Fibroblast of the conjunctiva (primary cell): ENCODE measurements at places on chromosomes 6 and 20.

DNA sequence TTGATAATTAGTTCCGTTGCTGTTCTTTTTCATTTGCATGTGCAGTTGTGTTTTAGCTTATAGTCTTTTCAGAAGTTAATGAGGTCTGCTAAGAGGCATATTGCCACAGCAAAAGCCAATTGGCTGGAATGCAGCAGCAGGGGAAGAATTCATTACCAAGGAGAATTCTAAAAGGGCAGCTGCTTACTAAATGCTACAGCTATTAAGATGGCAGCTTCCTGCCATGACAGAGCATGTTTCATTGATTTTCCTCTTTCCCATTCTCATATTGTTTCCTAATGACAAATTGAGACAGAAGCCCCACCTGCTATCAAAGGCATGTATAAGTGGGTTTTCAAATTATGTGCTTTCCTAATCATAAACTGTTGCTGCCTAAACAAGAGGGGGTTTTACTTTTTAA, 66.6 kb downstream of the CLVS2 start:
- DNase-seq, result no peak

DNA sequence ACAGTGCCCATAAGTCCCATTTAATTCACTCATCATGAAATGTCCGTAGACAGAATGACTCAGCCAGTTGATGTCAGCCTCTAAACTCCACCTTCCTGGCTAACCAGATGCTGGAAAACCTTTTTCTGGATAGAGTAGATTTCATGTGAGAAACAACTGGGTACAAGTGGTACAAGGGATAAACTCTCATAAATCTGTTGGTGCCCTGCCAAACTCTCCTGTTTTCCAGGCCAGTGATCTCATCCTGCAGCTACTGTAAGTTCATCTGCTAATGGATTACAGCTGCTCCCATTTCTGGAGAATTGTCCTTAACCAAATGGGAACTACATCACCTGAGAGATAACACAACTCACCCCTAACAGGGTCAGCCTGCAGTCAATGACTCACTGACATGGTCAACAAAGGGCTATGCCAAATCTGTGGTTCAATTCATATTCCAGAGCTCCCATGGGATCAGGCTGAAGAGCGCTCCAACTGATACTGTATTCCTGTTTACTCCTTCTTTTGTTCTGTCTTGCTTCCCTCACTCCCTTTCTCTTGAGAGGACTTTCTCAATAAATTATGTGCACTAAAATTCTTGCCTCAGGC, 210.1 kb upstream of the HDDC2 start:
- peak; percentile 12 for DNase-seq

- DNase-seq, result no peak
Observed at GRCh38 chr20:5489601-5490000, 172.8 kb upstream of the PROKR2 start.

GRCh38 chr6:26383624-26384417, 913 bp downstream of the BTN2A2 start:
- DNase-seq, result peak; percentile 64

DNA sequence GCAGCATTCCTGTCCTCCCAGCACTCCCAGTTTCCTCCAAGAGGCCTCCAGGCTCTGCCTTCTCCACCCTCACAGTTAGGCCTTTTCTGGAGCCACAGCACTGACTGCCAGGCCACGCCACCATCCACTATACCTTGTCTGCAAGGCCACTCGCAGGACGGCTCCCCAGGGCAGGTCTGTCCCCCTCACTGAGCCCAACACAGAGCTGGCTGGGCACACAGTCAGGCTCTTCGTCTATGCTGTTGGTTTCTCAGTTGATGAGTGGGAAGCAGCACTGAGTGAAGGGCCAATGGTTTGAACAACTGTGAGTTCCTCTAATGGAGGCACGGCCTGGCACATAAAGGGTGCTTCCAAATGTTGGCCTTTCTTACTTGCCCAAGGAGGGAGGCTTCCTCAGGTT, 95.2 kb downstream of the GRM4 start:
- DNase-seq, result no peak

DNA sequence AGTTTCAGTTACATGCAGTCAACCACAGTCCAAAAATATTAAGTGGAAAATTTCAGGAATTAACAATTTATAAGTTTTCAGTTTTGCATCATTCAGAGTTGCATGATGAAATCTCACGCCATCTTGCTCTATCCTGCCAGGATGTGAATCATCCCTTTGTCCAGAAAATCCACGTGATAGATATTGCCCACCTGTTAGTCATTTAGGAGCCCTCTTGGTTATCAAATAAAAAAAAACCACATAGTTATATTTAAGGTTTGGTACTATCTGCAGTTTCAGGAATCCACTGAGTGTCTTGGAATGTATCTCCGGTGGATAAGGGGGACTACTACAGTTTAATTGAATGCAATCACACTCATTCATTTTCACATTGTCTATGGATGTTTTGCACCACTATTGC, 1249.0 kb upstream of the CITED2 start:
- DNase-seq, result peak; percentile 89

GRCh38 chr20:21105429-21106170, 558 bp downstream of the LINC00237 start:
- no peak for DNase-seq

GRCh38 chr6:128574402-128574801, 54.0 kb upstream of the PTPRK start:
- DNase-seq, result no peak

- no peak for DNase-seq
Observed at GRCh38 chr6:38445925-38446324, 193.8 kb downstream of the BTBD9 start.

DNA sequence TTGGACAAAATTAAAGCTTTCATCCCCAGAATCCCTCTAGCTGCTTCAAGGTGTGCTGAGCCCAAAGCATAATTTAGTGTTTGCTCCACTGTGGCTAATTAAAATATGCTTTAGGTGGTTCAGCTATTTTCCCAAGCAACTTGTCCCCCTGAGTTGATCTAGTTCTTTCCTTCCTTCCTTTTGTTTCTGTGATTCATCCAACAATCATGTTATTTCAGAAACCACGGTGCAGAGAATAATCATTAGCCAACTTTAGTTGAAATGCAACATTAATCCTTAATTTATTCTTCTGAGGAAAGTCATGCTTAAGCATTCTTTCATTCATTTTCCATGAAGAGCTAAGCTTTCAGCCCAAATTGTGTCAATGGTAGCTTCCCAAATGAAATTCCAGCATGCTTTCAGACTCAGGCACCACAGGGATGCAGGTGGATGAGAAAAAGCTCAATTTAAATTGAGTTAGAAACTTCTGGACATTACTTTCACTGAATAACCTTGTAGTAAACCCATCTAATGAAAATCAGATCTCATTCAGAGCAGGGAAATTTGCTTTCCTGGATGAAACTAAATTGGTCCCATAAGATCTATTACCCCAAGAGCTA, 209.0 kb upstream of the NT5E start:
- DNase-seq, result no peak

GRCh38 chr6:143357561-143358255, 92.8 kb downstream of the ADAT2 start:
- no peak for DNase-seq

DNA sequence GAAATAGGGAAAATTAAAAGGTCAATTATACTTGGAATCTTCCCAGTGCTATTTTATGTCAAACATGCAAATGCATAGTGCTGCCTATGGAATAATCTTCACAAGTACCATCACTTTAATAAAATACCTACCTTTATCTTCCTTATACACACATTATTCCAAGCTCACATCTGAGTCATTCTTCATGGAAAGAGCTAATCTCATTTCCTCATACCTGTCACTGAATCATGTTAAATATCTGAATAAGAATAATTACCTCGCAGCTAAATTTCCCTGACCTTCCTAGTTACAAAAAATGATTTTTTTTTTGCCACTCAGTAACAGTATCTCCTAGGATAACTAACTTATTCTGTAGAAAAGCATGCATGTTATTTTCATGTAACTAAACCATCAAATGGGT, 661.4 kb upstream of the HS3ST5 start:
- DNase-seq, result no peak

- peak; percentile 9 for DNase-seq
Observed at GRCh38 chr6:3194535-3195419, 32.7 kb downstream of the TUBB2B start.

GRCh38 chr20:38685853-38686473, 38.3 kb upstream of the SLC32A1 start:
- DNase-seq, result no peak
